Right cardiac atrium (tissue), 5 donors: ENCODE measurements at places on chromosomes 5 and 9. TPM values are rescaled to one million over a fixed set of nuclear protein-coding genes. Genes with fewer than 3 reads are reported as not detected.

DNA sequence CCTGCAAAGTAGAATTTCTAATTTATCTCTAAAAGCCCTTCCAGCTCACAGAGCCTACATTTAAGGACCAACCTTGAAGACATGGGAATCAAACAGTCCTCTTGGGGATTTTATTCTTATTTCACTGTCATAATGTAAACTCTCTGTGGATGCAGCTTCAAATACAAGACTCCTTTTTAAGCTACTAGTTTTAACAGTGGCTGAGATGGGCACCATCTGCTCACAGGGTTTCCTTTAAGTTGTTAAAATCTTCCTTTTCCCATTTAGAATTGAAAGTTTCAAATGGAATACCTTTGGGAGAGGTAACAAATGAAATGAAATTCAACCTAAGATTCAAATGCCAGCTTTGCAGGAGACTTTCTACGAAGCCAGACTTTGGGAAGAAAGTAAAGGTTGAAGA is 243.7 kb downstream of the GLIS3 start:
- DNase-seq = no peak

Gene COL27A1
- polyA plus RNA-seq = 10.3 TPM

Gene HSPA9
- 170 TPM for polyA plus RNA-seq

GRCh38 chr5:157761690-157762621 is 18.4 kb downstream of the LSM11 start:
- DNase-seq = no peak

- no peak for DNase-seq
These were observed 4.8 kb upstream of the VLDLR start for GRCh38 chr9:2616692-2617377.

GRCh38 chr5:9380109-9380508 is 165.8 kb downstream of the SEMA5A start:
- DNase-seq = no peak
